ENCODE measurements at places on chromosomes 6 and 20.

DNA sequence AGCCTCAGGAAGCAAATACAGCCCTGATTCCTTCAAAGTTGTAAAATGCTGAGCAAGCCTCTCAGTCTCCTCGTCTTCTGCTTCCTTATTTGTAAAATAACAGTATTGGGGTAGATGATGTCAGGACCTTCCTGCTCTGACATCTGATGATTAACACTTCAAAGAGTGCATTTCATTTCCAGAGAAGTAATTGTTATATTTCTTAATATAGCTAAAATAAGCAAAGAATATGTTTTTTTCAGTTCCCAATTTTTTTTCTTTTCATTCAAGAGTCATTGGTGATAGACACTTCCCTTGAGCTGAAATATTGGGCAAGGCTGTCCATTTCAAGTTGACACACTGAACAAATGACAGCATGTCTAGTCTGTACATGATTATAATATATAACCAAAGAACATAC is 53.4 kb downstream of the SLX4IP start:
- DNase-seq, result no peak

- DNase-seq, result no peak
Observed at GRCh38 chr6:46072866-46073265, 56.9 kb upstream of the ENPP4 start.

GRCh38 chr6:1930356-1930755 is 315.0 kb downstream of the GMDS start:
- DNase-seq, result no peak

DNA sequence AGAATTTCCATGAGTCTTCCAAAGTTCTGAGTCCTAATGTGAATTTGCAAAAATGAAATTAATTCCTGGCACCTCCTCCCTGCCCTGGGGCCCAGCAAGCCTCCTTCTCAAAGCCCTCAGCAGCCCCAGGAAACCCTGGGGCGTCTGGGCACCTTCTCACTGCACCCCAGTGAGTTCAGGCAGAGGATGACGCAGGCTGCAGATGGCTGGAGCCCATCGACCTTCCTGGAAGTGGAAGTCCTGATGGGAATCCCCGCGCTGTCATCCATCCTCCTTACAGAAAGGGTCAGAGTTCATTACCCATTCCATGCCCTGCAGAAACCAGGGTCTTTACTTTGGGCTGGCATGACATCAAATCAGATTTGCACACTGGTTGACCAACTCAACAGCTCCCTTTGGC is 31.6 kb downstream of the DLL1 start:
- DNase-seq, result no peak

- DNase-seq, result no peak
Observed at GRCh38 chr6:93088621-93089501, 330.5 kb downstream of the EPHA7 start.

GRCh38 chr6:168851460-168852375 is 401.9 kb downstream of the THBS2 start:
- DNase-seq, result no peak

Measured in stimulated activated CD8-positive, alpha-beta memory T cell treated with anti-CD3 and anti-CD28 coated beads, Interleukin-2, amount 100 ng/mL, for 48 hours (primary cell).